HS-5 (cell line): ENCODE measurements at places on chromosomes 3 and 15.
A peak's percentile ranks its signal among the peaks of the same experiment; 100 is the strongest.

GRCh38 chr3:139935016-139935865 is at the start of gene CLSTN2:
TSS of gene CLSTN2 (plus strand) at chr3:139935185.
- DNase-seq = no peak

DNA sequence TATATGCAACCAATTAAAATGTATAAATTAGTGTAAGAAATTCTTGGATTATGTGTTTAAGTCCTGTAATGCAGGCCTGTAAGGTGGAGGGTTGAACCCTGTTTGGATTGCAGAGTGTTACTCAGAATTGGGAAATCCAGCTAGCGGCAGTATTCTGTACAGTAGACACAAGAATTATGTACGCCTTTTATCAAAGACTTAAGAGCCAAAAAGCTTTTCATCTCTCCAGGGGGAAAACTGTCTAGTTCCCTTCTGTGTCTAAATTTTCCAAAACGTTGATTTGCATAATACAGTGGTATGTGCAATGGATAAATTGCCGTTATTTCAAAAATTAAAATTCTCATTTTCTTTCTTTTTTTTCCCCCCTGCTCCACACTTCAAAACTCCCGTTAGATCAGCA is 65.4 kb upstream of the ACAD9 start:
- DNase-seq = no peak

DNA sequence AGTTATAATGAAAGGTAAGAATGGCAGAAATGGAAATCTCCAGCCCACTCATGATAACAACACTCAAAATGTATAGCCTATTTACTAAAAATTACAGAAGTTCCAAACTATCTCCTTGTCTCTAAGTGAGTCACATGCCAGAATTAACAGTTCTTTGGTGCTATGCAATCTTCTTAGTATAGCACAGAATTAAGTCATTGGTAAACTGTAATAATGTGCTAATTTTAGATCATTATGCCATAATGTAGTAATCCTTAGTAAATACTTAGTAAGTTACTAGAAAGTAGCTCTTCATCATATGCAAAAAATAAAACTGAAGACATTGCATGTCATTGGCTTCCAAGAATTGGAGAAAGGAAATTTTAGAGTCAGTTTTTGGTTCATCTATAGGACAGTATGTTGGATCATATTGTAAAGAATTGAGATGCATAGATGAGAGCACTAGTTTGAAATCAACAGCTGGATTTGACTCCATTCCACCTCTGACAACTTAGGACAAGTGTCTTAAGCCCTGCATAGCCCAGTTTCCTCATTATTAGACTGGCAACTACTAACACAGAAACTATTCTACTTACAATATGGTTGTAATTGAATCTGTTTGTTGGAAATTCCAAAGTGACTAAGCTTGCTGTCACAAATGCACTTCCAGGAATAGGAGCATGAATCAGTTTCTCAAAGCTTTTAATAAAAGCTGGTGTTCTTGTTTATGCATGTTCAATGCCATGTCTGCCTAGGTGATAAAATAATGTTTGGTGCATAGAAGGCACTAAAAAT is 40.1 kb upstream of the CD47 start:
- peak; percentile 84 for DNase-seq

DNA sequence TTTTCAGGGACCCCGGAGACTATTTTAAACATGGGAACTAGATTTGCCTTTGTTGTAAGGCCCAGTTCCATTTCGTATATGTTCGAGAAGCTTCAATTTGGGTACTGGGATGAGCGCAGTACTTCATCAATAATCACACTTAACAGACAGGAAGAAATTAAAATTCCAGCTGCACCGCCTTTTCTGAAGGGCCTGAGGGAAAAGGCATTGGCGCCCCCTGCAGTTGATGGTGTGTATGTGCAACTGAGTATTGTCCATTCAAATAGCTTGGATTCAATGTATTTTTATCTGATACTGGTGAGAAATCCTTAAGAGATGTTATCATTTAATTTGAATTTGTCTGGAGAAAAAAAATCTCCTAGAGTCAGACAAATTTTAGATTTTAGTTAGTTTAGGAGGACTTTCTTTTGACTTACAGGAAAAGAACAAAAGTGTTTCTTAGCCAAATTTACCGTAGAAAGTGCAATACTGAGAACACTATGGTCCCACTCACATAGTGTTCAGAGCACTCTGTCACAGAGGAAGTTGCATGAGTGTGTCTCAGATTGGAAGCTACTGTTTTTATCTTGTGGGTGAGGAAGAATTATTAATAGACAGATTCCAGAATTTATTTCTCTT is 5.4 kb upstream of the ALDH1A2 start:
- DNase-seq = no peak

GRCh38 chr3:64053581-64053980 is 30.3 kb upstream of the PSMD6 start:
- no peak for DNase-seq

- DNase-seq = peak; percentile 73
Observed at GRCh38 chr15:35293353-35294130, 208.4 kb upstream of the NANOGP8 start.

GRCh38 chr3:12954891-12955650 is 113.7 kb upstream of the RPL32 start:
- no peak for DNase-seq

DNA sequence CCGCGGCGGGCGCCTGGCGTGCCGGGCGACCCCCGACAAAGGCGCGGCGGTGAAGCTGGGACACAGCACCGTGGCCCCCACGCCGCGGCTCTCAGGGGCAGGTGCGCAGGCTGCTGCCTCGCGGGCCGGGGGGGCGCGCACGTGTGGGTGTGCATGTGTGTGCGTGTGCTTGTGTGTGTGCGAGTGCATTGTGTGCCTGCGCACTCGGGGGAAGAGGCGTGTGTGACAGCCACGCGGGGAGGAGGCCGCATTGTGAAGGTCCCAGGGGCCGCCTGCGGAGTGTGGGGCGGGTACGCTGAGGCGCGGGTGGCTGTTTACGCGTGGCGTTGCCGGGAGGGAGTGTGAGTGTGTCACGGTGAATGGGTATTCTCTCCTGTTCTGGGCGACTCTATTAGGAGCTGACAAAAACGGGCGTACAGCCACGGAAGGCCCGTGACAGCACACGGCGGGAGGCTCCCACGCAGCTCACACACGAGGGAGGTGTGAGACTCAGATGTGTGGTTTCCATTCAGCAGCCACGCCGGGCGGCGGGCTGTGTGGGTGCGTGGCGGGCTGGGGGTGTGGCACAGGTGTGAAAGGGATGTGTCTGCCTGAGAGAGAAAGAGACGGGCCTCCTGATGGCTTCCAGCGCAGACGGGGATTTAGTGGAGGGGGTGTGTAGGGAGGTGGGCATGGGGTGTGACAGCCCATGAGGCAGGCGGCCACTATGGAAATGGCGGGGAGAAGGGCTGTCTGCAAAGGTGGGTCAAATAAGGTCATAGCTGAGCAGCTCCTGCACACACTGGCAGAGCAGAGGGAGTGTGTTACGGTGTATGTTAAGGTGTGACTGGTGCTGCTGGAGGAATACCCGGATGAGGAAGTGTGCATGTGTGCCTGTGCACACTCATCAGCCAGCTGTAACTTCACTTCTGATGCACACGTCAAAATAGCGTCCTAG is 750 bp downstream of the PODXL2 start:
- DNase-seq = no peak

- DNase-seq = no peak
Observed at GRCh38 chr15:52056001-52056400, 37.0 kb downstream of the MAPK6 start.

DNA sequence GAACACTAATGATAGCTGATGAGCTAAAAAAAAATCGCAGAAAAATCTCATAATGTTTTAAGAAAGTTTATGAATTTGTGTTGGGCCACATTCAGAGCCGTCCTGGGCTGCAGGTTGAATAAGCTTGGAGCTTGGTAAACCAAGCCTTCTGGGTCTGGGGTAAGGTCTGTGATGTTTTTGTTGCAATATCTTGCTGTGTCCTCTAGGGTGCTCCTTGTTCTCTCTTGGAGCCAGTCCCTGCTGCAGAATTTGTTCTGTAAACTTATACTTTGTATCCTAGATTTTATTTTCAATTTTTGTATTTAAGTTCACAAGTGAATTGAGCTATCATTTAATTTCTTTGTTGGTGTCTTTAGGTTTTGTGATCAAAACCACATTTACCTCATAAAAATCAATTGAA is 143.7 kb downstream of the NR1D2 start:
- DNase-seq = no peak
